Uterus (tissue), 4 donors: ENCODE measurements at places on chromosomes 5 and 9. TPM values are rescaled to one million over a fixed set of nuclear protein-coding genes. Genes with fewer than 3 reads are reported as not detected.

DNA sequence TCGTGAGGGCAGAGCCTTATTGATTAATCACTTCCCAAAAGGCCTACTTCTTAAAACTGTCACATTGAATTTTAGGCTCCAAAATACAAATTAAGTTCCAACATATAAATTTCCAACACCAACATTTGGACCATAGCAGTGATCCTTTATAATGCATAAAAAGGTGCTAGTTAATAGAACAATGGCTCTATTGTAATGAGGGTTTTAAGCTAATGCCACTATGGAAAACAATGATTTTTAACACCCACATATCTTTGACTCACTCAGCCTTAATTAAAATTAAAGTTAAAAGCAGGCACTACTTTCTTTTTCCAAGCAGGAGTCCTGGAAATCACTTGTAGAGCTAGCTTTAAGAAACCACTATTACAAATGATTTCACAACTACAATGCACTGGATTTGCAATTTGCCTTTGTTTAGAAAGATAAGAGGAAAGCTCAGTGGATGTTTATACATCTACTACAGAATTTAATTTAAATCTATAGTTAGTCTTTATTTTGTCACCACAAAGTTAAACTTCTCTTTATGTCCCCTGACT is 41.8 kb downstream of the DPYSL3 start:
- no peaks in the 10 kb centered on the region for H3K36me3 ChIP-seq
- no peak overlapping the region for H3K27ac ChIP-seq
- no peaks in the 10 kb centered on the region for H3K27me3 ChIP-seq

DNA sequence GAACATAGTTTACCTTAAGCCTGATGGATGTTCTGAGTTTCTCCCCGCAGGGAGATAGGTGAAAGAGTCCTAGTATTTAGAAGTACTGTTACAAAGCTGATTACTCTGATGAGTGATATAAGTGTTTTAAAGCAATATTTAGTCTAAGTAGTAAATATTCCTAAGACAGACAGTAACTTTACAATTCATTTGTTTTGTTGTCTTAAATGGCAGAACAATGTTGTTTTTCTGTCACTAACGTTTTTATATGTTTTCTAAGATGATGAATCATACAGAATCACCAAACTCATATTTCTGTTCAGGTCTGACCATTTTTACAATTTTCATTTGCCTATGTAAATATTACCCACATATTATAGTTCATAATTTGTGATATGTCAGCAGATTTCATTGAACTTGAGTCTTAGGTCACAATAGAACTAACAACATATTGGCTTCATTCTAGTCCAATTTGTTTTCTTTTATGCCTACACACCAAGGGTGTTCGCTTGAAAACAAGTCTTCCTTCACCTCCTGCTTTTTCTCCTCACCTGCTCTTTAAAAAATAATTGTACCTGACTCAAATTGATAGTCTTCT is 30.6 kb downstream of the MAP3K1 start:
- H3K4me1 ChIP-seq = no peaks in the 10 kb centered on the region
- DNase-seq = no peak
- H3K27me3 ChIP-seq = no peaks in the 10 kb centered on the region
- no peak overlapping the region for H3K27ac ChIP-seq
- no peak overlapping the region for H3K4me3 ChIP-seq

DNA sequence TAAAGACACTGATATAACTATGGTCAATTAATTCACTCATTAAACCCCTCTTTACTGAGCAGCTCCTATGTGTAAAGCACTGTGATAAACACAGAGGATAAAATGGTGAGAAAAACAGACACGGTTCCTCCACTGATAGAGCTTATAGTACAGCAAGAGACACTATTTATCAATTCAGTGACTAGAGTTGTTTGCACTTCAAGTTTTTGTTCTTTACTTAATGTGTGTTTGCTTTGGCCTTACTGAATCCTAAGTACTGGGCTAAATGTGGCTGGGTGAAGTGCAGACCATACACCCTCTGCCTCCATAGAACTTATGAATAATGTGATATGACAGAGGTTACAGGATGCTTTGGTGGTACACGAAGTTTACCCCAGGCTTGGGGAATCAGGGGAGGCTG is 80.1 kb upstream of the ITGA1 start:
- H3K36me3 ChIP-seq = no peaks in the 10 kb centered on the region
- no peak overlapping the region for H3K27ac ChIP-seq
- no peak for DNase-seq
- peaks cover 6% of the 10 kb centered on the region for H3K4me1 ChIP-seq

GRCh38 chr5:64145216-64145895 is 20.3 kb upstream of the RNF180 start:
- H3K4me3 ChIP-seq = no peak overlapping the region
- no peaks in the 10 kb centered on the region for H3K36me3 ChIP-seq
- no peaks in the 10 kb centered on the region for H3K4me1 ChIP-seq
- DNase-seq = no peak

The PPP3R2 gene
- not detected for total RNA-seq

The PFN3 gene
- not detected for total RNA-seq

GRCh38 chr9:137275588-137276472 is 1.7 kb upstream of the TOR4A start:
- peak overlapping the region; percentile 78 for H3K27ac ChIP-seq
- H3K27me3 ChIP-seq = no peaks in the 10 kb centered on the region
- no peak for DNase-seq
- H3K36me3 ChIP-seq = no peaks in the 10 kb centered on the region

GRCh38 chr5:86865256-86865785 is 247.6 kb downstream of the COX7C start:
- H3K36me3 ChIP-seq = no peaks in the 10 kb centered on the region
- H3K4me3 ChIP-seq = no peak overlapping the region
- H3K27ac ChIP-seq = no peak overlapping the region
- no peaks in the 10 kb centered on the region for H3K4me1 ChIP-seq
- no peaks in the 10 kb centered on the region for H3K27me3 ChIP-seq
- no peak for DNase-seq

DNA sequence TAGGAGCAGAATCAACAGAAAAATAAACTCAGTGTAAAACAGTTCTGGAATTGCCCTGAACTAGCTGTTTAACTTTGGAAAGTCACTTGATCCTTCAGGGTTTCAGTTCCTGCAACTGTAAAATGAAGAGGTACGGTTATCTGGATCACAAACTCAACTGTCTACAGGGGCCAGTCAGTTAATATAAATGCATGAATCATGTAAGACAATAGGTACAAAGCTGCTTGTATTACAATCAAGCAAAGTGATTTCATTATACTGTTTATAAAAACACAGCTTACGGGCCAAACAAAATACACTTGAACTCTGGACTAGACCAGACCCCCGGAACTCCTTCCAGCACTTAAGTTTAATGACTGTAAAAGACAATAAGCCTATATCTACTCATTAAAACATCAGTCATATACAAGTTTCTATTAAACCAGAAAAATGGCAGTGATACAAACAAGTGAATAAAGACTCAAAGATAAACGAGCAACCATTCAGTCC is 73.0 kb downstream of the MRPS27 start:
- no peak for DNase-seq
- no peaks in the 10 kb centered on the region for H3K36me3 ChIP-seq
- H3K4me3 ChIP-seq = no peak overlapping the region
- peaks cover 7% of the 10 kb centered on the region for H3K4me1 ChIP-seq
- H3K27ac ChIP-seq = peak overlapping the region; percentile 81
- no peaks in the 10 kb centered on the region for H3K27me3 ChIP-seq

- H3K27ac ChIP-seq = no peak overlapping the region
- no peaks in the 10 kb centered on the region for H3K36me3 ChIP-seq
- DNase-seq = no peak
- no peaks in the 10 kb centered on the region for H3K4me1 ChIP-seq
Measured at GRCh38 chr9:68702493-68702892, 2.5 kb upstream of the PIP5K1B start.

- no peak overlapping the region for H3K27ac ChIP-seq
- DNase-seq = no peak
- H3K36me3 ChIP-seq = no peaks in the 10 kb centered on the region
- H3K4me1 ChIP-seq = no peaks in the 10 kb centered on the region
- no peak overlapping the region for H3K4me3 ChIP-seq
- H3K27me3 ChIP-seq = no peaks in the 10 kb centered on the region
Measured at GRCh38 chr5:147750065-147750464, 32.5 kb downstream of the JAKMIP2 start.

The EGFL7 gene
- total RNA-seq = 436 TPM

GRCh38 chr9:15160673-15161072 is 146.3 kb downstream of the TTC39B start:
- H3K27ac ChIP-seq = no peak overlapping the region
- no peaks in the 10 kb centered on the region for H3K27me3 ChIP-seq
- H3K4me3 ChIP-seq = no peak overlapping the region
- H3K4me1 ChIP-seq = no peaks in the 10 kb centered on the region
- no peak for DNase-seq
- H3K36me3 ChIP-seq = no peaks in the 10 kb centered on the region

- H3K4me1 ChIP-seq = no peaks in the 10 kb centered on the region
- H3K27ac ChIP-seq = no peak overlapping the region
- no peak overlapping the region for H3K4me3 ChIP-seq
- no peak for DNase-seq
- H3K36me3 ChIP-seq = no peaks in the 10 kb centered on the region
- no peaks in the 10 kb centered on the region for H3K27me3 ChIP-seq
Measured at GRCh38 chr9:89436963-89437625, 60.8 kb downstream of the SEMA4D start.

- no peaks in the 10 kb centered on the region for H3K36me3 ChIP-seq
- H3K4me1 ChIP-seq = peaks cover 2% of the 10 kb centered on the region
- no peak overlapping the region for H3K4me3 ChIP-seq
- H3K27ac ChIP-seq = no peak overlapping the region
- DNase-seq = no peak
Measured at GRCh38 chr5:6702633-6703032, 10.6 kb upstream of the TENT4A start.

The LEAP2 gene
- not detected for total RNA-seq

- no peaks in the 10 kb centered on the region for H3K27me3 ChIP-seq
- no peaks in the 10 kb centered on the region for H3K4me1 ChIP-seq
- no peak overlapping the region for H3K27ac ChIP-seq
- H3K36me3 ChIP-seq = no peaks in the 10 kb centered on the region
- no peak for DNase-seq
Measured at GRCh38 chr5:166354332-166354731, 1937.1 kb upstream of the WWC1 start.

- no peak for DNase-seq
- no peak overlapping the region for H3K4me3 ChIP-seq
- H3K27me3 ChIP-seq = no peaks in the 10 kb centered on the region
- no peaks in the 10 kb centered on the region for H3K4me1 ChIP-seq
- H3K36me3 ChIP-seq = no peaks in the 10 kb centered on the region
- H3K27ac ChIP-seq = no peak overlapping the region
Measured at GRCh38 chr5:87242242-87242641, 25.4 kb upstream of the RASA1 start.

The BRINP1 gene
- 1.3 TPM for total RNA-seq

- no peak overlapping the region for H3K4me3 ChIP-seq
- H3K4me1 ChIP-seq = peaks cover 18% of the 10 kb centered on the region
- no peak for DNase-seq
Measured at GRCh38 chr5:140321796-140322195, 18.9 kb upstream of the PFDN1 start.

The PTPN3 gene
- total RNA-seq = 5.5 TPM

DNA sequence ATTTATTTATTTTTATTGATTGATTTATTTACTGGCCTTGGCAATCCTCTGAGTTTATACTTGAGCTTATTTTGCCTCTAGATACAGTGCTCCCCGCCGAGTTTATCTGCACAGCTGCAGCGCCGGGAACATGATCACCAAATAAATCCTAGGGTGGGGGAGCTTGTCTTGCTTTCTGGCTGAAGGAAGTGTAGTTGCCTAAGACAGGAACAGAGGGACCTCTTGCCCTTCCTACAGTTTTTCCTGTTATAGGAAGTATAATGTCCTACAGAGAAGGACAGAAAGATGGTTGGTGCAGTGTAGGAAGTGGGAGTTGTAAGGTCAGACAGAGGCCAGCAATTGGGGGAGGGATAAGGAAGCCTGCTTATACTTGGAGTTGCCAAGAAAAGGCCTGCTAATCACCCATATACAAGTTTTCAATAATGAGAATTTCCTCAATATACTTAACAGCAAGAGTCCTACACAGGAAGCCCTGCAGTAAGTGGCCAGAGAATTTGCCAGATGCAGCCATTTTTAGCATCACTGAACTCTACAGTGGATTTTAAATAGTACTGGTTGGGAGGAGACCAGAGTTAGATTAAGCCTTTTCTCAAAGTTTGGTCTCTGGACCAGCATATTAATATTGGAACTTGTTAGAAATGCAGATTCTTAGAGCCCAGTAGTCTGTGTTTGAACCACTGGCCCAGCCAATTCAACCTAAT is 7.7 kb downstream of the AOPEP start:
- no peak for DNase-seq
- no peak overlapping the region for H3K4me3 ChIP-seq
- no peaks in the 10 kb centered on the region for H3K4me1 ChIP-seq
- no peaks in the 10 kb centered on the region for H3K27me3 ChIP-seq
- H3K27ac ChIP-seq = no peak overlapping the region

- H3K36me3 ChIP-seq = no peaks in the 10 kb centered on the region
- H3K27ac ChIP-seq = no peak overlapping the region
- H3K27me3 ChIP-seq = no peaks in the 10 kb centered on the region
- H3K4me3 ChIP-seq = no peak overlapping the region
Measured at GRCh38 chr5:117454716-117455212, 880.1 kb upstream of the SEMA6A start.

GRCh38 chr5:178111925-178112324 is 1.4 kb upstream of the N4BP3 start:
- no peaks in the 10 kb centered on the region for H3K36me3 ChIP-seq
- no peaks in the 10 kb centered on the region for H3K27me3 ChIP-seq
- no peak overlapping the region for H3K27ac ChIP-seq
- H3K4me1 ChIP-seq = no peaks in the 10 kb centered on the region

The SCGB3A2 gene
- not detected for total RNA-seq

The PROB1 gene
- not detected for total RNA-seq

DNA sequence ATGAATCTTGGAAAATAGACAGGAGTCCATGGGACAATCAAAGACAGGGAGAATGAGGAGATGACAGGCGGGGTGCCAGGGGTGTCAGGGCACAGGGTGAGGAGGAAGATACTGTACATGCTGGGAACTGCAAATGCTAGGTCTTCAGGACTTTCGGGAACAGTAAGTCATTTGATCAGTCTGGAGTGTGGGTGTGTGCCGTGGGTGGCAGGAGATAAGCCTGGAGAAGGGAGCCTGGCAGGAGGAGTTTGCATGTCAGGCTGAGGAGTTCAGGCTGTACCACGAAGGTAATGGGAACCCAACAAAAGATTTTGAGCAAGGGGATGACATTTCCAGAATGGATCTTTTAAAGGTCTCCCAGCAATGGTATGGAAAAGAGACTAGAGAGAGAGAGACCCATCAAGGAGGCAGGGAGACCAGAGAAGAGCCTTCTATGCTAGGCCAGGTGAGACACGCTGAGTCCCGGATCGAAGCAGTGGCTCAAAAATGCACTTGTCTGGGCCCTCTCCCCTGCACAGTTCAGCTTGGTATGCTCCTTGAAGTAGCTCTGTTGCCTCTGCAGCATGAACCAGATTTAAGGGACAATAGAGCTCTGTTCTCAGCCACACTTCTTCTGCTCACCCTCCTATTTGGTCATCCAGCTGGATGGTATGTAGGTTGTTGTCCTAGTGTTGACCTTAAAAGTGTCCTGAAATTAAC is 77.0 kb upstream of the FER start:
- no peaks in the 10 kb centered on the region for H3K36me3 ChIP-seq
- no peak overlapping the region for H3K4me3 ChIP-seq
- H3K27ac ChIP-seq = no peak overlapping the region

The SPOCK1 gene
- 37.0 TPM for total RNA-seq

GRCh38 chr5:174491265-174491664 is 233.1 kb upstream of the MSX2 start:
- H3K4me3 ChIP-seq = no peak overlapping the region
- DNase-seq = no peak
- no peaks in the 10 kb centered on the region for H3K4me1 ChIP-seq
- no peaks in the 10 kb centered on the region for H3K27me3 ChIP-seq
- no peak overlapping the region for H3K27ac ChIP-seq
- H3K36me3 ChIP-seq = no peaks in the 10 kb centered on the region

GRCh38 chr5:75654693-75655295 is 43.5 kb downstream of the ANKDD1B start:
- H3K27ac ChIP-seq = no peak overlapping the region
- H3K27me3 ChIP-seq = no peaks in the 10 kb centered on the region
- no peaks in the 10 kb centered on the region for H3K36me3 ChIP-seq
- no peak overlapping the region for H3K4me3 ChIP-seq
